ENCODE measurements at places on chromosomes 4 and X.

- DNase-seq, result peak; percentile 94
These were observed at the start of gene FAM13A for GRCh38 chr4:89056953-89057398. FAM13A (minus strand) TSS chr4:89057185; CDS start chr4:89056964, 221 bp downstream.

DNA sequence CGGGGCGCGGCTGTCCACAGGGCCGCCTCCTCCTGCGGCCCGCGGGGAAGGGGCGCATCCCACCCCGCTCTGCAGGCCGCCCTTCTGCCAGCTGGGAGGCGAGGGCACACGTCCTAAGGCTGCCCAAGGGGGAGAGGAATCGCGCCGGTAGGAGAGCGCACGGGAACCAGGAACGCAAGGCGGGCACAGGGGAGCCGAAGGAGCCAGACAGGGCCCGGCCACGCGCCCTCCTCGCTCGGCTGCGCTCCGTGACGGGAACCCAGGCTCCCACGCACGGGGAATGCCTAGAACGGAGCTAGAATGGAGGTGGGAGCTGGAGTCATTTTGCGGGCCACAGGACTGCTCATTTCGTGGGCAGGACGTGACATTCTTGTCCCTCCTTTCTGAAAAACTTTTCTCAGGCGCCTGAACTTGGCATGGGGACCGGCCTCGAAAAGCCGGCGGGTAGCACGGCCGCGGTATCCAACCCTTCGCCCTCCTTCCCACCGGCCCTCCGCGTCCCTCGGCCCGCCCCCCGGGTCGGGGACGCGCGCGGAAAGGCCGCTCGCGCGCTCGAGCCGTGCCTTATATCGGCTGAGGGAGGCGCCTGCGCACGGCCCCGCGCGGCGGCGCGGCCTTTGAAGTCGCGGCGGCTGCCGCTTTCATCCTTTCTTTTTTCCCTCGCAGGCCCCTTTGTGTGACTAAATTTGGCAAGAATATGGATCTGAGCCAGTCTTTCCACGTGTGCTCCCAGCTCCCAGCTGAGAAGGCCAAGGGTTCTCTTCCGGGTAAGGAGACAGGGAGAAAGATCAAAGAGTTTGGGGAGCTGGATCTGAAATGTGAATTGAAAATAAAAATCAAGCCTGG lies 4.2 kb upstream of the LEF1 start:
- DNase-seq, result peak; percentile 7

- no peak for DNase-seq
These were observed 7.7 kb upstream of the GABRG1 start for GRCh38 chr4:46131498-46132057.

DNA sequence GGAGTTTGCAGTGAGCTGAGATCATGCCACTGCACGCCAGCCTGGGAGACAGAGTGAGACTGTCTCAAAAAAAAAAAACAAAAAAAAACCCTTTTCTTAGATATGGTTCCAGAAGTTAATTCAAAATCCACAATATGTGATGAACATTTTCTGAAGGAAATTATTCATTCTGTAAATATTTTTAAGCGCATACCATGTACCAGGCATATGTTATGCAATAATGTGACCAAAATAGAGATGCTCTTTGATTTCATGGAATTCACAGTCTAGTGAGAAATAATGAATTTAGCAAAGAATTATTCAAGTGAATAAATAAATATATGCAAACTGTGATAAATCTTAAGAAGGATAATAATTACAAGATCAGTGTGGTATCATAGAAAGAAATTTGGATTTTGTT lies 174.7 kb downstream of the GC start:
- no peak for DNase-seq

DNA sequence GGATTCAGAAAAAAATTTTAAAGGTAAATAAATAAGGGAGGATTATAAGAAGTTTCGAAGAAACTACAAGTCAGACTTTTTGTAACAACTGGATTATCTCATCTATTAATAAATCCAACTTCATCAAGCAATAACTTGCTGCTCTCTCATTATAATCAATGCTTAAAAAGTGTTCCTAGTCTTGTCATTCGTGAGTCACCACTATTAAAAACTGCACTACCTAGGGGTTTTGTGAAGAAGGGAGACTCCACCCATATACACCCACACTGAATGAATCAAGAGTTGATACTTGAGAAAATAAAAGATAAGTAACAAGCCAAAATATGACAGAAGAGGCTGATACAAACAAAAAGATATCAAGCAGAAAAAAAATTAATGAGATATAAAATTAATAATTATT lies 360.5 kb downstream of the ZNF674 start:
- DNase-seq, result no peak

- DNase-seq, result no peak
These were observed 39.3 kb upstream of the TENM3 start for GRCh38 chr4:182203872-182204411.

GRCh38 chr4:153335665-153336064 lies 8.8 kb upstream of the MND1 start:
- DNase-seq, result no peak

GRCh38 chr4:20019310-20020015 lies 232.2 kb upstream of the SLIT2 start:
- DNase-seq, result no peak

DNA sequence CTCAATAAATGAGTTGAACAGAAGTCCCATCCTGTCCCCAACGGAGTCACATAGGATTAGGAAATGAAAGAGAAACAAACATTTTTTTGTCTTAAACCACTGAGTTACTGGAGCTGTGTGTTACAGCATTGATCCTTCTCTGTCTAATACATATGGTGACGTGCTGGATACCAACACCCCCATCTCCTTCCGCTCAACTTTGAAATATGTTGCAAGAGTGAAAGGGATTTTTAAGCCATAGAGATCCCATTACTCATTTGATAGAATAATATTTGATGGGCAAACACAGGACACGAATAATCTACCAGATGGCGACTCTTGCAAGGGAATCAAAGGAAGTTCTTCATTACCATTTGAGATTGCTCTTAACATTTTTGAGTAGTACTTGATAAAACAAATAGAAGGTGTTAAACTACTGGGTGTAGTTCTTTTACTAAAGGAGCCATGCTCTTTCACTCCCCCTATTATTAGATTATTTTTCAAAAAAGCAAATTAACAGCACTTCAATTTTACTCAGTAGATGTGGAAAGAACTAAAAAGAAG lies 140.5 kb downstream of the PACRGL start:
- no peak for DNase-seq

- DNase-seq, result no peak
These were observed 695 bp upstream of the PIGA start for GRCh38 chrX:15336023-15336413.

DNA sequence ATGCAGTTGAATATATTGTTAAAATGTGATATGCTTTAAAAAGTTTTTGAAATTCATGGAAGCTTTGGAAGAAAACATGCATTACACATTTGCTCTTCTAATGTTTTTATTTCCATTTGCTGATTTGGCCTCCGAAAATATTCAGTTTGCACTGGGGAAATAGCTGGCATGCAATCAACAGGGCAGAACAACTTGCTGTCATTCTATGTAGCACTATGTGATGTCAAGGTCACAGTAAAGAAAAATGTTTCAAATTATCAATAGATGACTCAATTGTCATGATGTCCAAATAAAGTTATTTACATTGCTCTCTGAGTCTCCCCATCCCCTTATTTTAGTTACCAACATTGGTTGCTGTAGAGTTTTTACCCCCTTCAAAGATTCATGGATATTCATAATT lies 119.2 kb downstream of the TLL1 start:
- no peak for DNase-seq

GRCh38 chrX:36581030-36581429 lies 427.1 kb upstream of the FAM47C start:
- no peak for DNase-seq

GRCh38 chrX:153469811-153470410 lies 465 bp downstream of the HAUS7 start:
- DNase-seq, result no peak

DNA sequence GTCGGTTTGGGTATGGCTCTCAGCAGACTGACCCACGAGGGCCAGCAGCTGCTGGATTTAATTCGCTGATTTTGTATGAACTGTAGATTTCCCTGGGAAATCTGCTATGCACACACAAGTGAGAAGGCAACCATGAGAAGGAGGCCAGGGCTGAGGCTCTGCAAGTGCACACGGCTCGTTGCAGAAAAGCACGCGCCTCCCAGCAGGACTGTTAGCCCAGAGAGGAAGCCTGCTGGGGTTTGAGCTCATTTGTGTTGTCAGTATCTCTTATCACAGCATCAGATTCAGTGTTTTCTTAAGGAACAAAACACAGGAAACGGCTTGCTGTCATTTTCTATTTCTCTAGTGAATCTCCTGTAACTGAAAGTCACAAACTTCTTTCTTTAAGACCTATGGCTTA lies 296.2 kb upstream of the FAT1 start:
- DNase-seq, result no peak

DNA sequence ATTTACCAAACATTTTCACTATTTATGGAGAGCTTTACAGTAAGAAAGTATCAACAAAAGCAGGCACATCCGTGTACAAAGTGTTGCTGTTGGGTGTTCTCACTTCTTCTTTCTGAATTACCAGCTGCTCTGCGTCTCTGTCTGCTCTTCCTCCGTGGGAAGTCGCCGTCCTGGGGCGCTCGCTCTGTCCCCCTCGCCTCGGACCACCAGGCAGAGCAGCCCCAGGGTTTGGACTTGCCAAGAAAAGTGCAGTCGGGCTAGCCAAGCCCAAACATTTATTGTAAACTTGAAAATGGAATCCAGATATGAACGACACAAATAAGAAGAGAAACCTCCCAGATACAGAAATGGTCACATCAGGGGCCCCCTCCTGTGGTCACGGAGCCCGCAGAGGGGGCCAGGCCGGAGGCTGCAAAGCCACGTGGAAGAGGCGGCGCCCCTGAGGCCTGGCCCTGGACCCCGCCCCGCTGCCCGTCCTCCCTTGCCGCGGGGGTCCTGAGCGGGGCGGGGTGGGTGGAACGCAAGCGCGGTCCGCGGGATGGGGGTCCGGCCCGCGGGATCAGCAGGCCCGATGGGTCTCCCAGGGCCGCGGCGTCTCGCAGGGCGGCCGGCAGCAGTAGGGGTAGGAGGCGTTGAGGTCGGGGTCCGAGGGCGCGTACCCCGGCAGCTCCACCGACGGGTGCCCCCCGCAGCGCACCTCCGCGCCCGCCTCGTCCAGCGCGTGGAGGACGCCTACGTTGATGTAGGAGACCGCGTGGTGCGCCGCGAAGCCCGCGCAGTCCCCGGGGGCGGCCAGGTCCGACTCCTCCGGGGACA lies 1.5 kb downstream of the TMEM271 start:
- DNase-seq, result no peak

- DNase-seq, result no peak
These were observed 65.3 kb upstream of the NDUFC1 start for GRCh38 chr4:139367421-139368090.

DNA sequence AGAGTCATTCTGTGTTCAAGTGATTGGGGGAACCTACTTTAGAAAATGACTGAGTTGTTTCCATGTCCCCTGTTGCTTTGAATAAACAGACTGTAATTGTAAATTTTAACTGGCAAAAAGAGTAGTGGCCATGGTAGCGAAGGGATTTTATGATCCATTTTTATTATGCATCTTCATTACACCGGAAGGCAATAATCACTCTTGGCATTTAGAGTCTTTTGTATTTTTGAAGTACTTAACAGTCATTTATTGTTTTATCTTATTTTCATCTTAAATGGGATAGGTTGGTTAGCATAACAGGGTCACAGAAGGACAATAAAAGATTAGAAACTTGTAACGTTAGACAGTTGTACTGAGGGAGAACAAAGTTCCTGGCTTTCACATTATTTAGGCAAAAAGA lies 11.0 kb upstream of the OTC start:
- no peak for DNase-seq

All from NCI-H2029 (cell line).